ENCODE measurements at places on chromosomes 4 and X.

DNA sequence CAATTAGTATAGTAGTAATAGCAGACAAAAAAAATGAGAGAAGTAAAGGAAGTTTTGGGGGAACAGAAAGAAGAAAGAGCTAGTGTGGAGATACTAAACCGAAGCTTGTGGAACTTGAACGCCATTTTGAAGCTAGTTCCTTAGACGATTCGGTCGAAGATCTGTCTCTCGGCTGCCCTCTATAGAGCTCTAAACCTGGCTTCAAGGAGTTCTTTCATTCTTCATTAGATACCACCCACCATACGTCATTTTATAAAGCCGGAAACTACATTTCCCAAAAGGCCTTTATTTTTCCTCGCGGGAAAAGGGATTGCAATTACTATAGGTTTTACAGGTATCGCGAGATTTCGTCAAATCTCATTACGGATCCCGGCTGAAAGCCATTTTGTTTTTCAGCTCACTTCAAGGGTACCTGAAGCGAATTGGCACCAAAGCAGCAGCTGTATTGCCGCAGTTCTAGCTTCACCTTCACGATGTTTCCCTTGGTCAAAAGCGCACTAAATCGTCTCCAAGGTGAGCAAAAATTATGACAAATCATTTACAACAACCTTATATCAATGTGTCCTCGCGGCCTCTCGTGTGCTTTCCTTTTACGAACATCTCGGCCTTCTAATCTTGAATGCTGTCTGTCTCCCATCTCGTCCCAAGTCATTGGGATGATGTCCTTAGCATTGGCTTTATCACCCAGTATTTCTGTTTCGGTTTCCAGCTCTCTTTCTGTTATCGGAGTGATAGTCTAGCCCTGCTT, at the start of gene COX7B:
Gene COX7B, plus strand, starts transcription at position 388 of the 748 bp plus-strand sequence. Its CDS starts 86 bp downstream, at position 474.
- DNase-seq = no peak

DNA sequence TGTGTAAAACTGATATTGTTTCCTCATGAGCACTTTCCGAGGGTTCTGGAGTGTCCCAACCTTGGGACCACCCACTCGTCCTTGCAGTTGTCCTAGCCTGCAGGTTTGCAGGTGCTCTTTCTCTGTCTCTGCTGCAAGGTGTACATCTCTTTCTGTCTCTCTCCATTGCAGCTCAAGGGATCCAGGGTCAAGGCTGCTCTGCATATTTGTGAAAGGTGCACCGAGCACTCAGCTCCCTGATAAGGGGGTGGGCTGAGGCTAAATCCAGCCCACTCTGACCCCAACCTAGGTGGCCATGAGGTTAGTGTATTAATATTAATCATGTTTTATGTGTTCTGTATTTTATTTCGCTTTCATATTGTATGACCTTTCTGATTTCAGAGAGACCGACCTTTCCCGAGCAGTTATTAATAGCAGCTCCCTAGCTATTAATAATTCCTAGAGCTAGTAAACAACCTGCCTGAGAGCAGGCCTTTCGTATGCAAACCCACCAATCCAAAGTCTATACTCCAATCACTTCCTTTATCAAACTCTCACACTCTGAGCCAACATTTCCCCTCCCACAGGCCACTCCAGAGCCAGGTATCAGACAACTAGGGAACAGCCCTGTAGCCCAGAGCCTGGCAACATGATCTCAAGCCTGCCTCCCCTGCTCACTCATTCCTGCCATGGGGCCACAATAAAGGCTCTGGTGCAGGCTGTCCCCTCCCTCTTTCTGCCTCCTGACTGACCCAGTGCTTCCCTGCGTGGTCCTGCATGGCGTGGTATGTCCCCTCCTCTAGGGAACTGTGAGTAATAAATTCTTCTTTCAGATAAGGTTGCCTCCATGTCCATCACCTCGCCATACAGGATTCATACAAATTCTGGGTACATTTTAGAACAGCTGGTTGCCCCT, 73.9 kb downstream of the SLC2A9 start:
- no peak for DNase-seq

DNA sequence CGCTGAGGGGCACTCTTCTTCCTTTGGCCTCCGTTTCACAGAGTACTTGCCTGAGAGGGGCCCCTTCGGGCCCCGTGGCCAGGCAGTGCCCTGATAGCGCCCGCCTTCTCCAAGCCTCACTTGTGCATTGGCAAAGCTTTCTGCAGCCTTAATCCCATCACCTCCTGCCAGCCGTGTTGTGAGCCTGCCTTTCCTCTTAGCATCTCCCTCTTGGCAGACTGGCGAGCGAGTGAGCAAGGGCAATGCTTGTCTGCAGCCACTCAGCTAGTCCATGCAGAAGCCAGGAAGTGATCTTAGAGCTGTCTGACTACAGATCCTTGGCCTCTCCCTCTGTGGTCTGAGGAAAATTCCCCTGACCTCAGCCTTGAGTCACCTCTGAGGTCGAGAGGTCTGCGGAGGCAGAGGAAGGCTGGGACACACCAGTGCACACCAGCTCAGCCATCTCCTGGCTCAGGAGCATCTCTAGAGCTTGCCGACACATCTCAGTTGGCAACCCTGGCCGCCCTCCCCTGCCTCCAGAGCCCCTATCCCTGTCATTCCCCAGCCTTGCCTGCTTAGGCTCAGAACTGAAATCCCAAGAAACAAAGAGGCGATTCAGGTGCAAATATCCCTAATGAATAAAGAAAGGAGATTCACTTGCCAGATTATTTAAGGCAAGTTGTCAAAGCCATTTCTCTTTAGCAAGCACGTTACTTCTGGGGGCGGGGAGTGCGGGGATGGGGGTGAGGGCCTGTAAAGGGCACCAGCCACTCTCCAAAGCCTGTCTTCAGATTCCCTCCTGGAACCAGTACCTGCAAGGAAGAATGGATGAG, 143.5 kb upstream of the MAMLD1 start:
- no peak for DNase-seq

GRCh38 chrX:51406688-51407519, 74.3 kb downstream of the NUDT10 start:
- no peak for DNase-seq

DNA sequence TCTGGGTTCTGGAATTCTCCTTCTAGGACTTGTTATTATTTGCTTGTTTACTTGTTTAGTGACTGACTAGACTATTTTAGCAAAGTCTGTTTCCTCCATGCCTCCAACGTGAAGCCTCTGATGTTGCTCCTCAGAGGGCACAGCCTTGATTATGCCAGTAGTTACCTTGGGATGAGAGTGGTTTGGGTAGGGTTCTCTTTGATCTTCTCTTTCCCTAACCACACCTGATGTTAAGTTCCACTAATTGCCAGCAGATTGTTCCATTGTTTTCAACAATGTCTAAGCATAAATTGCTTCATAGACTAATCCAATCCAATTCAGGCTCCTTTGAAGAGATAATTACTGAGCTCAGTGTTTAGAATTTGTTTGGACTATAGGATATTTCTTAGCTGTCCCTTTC, 352.7 kb upstream of the DIPK2B start:
- no peak for DNase-seq

DNA sequence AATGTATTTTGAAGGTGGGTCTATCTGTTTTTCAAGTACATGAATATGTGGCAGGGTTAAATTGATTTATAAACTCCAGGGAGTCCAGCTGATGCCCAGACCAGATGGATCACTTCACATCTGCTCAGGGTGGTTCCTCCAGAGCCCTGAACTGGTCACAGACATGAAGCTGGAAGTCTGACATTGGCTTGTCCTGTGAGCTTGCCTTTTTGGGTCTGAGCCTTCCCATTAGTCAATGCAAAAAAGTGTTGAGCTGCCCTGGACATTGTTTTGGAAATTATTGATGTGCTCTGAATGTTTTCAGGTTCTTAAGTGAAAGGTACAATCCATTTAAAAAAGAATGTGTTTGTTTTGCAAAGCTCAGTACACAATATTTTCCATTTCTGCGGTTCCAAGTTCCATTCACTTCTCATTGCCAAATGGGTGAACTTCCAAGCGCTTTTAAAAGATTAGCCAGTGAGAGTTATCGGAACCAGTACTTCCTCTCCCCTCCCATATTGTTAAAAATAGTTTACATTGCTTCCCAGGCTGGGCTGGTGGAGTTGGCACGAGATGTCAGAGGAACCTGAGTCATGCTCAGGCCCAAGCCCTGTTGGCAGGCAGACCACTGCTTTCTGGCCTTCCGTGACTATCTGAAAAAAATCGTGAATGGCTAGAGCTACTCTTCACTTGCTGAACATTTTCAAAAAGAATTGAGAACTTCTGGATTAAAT, 52.1 kb downstream of the PDGFRA start:
- no peak for DNase-seq

GRCh38 chrX:150032742-150033141, 94.5 kb upstream of the EOLA2 start:
- no peak for DNase-seq

GRCh38 chrX:47297874-47298273, 65.1 kb downstream of the USP11 start:
- no peak for DNase-seq

DNA sequence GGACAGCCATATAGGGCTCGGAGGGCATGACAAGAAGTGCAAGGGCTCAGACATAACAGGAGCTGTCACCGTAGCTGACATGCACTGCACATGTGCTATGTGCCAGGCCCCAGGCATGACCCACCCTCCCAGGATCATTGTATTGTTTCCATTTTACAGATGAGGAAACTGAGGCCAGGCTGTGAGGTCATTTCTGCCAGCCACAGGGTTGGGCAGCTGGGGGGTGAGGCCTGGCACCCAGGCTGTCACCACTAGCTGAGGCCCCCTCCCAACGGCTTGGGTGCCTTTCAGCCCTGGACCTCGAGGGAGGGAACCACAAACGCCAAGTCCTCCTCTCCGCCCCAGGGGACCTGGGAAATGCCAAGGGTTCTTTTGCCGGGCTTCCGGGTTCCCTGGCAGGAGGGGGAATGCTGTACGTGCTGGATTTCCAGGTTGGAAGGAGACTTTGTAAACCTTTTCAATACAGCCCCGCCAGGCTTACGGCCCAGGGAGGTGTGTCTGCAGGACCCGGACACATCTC, 12.6 kb downstream of the TREX2 start:
- DNase-seq = no peak

- no peak for DNase-seq
Measured at GRCh38 chr4:142406917-142407501, 439.1 kb downstream of the INPP4B start.

DNA sequence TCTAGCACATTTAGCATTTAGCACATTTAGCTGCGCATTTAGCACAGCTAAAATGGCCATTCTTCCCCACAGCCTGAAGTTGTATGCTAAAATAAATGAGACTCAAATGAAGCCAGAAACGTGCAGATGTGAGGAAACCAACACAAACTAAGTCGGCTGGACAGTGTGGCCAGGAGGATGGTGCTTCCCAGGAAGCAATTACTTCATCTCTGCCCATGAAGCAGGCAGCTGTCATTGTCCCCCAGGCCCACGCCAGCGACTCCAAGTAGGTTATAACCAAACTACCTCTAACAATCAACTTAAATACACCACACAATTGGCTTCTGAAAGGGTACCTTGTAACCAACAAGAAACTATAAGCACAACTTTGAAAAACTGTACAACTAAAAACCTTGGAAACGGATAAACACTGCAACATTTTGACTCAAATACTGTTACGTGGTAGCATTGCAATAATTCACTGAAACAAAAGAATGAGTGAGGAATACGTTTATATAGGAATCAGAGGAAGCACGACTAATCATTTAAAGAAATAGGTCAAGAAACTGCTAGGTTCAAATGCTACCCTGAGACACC, 39.2 kb downstream of the AFAP1 start:
- no peak for DNase-seq

- no peak for DNase-seq
Measured at GRCh38 chrX:72634331-72634730, 61.7 kb upstream of the HDAC8 start.

- no peak for DNase-seq
Measured at GRCh38 chr4:170769862-170770261, 680.1 kb upstream of the AADAT start.

DNA sequence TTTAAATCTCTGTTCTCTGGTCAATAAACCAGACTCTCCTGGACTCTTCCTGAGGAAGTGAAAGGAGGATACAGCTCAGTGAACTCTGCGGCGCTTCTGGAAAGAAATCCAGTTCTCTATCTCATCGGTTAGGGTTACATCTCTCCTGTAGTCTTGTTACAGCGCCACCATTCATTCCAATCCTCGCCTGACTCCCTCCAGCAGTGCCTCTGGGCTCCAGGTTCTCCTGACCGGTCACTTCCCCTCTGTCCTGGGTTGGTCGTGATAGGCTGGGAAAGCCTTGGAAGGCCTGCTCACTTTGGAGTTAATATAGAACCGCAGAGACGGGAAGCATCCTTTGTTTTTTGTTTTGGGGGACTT, 97.0 kb upstream of the STOX2 start:
- no peak for DNase-seq

GRCh38 chr4:48420144-48420543, 63.0 kb upstream of the SLC10A4 start:
- no peak for DNase-seq

DNA sequence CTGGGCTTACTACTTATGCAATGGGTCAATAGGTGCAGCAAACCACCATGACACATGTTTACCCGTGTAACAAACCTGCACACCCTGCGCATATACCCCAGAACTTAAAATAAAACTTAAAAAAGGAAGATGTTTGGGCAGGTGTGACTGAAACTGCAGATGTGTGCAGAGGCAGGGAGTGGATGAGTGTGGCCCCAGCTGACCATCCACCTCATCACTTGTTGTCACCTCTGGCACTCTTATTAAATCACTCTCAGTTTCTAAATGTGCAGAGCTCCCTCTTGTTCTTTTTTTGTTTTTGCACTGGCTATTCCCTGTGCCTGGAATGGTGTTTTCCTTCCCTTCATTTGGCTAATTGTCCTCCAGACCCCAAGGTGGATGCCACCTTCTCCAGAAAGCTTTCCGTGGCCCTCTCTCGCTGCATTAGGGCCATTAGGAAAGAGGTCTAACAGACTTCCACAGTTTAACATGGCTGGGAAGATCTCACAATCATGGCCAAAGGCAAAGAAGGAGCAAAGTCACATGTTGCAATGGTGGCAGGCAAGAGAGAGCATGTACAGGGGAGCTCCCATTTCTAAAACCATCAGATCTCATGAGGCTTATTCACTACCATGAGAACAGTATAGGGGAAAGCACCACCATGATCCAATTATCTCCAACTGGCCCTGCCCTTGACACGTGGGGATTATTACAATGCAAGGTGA, 58.5 kb downstream of the SLC2A9 start:
- no peak for DNase-seq

GRCh38 chrX:150846130-150846529, 52.3 kb downstream of the CD99L2 start:
- no peak for DNase-seq

- no peak for DNase-seq
Measured at GRCh38 chr4:184891816-184892397, 66.1 kb upstream of the ACSL1 start.

GRCh38 chrX:32985544-32985943, 225.8 kb downstream of the DMD start:
- DNase-seq = no peak

GRCh38 chr4:148434075-148434773, 8.0 kb downstream of the NR3C2 start:
- no peak for DNase-seq

GRCh38 chrX:68835104-68835442, 6.3 kb downstream of the EFNB1 start:
- DNase-seq = no peak

GRCh38 chr4:25103418-25103817, 56.8 kb downstream of the SEPSECS start:
- DNase-seq = no peak

- no peak for DNase-seq
Measured at GRCh38 chr4:63493265-63493664, 916.0 kb downstream of the TECRL start.

GRCh38 chr4:16259889-16260246, 33.6 kb upstream of the TAPT1 start:
- DNase-seq = no peak

Measured in stimulated activated CD4-positive, alpha-beta T cell treated with anti-CD3 and anti-CD28 coated beads, TNF-alpha, amount 100 ng/mL, for 4 hours (primary cell).